ENCODE measurements at places on chromosomes 5 and 9.
A peak's percentile ranks its signal among the peaks of the same experiment; 100 is the strongest.

GRCh38 chr5:172556971-172557461, 84.0 kb upstream of the NEURL1B start:
- DNase-seq: no peak

- DNase-seq: no peak
Measured at GRCh38 chr5:136226401-136226800, 33.4 kb upstream of the SMIM32 start.

GRCh38 chr5:15620501-15620900, 120.5 kb downstream of the FBXL7 start:
- DNase-seq: peak; percentile 86

- DNase-seq: no peak
Measured at GRCh38 chr9:114212826-114213225, 57.5 kb downstream of the COL27A1 start.

DNA sequence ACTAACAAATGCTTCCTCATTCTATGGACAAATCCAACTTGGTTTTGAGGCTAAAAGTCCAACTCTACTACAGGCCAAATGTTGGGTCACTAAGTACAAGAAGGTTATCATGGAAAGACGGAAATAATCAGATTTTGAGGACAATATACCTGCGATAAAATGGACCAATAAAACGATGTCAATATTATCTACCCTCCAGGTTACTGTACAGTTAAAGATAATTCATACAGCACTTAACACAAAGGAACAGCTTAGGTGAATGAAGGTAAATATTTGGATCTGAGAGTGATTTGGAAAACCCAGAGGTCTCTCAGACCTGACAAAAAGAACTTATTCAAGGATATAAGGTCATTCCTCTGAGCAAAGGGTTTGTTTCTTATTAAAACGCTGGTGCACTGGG, 329.5 kb upstream of the PUM3 start:
- DNase-seq: no peak

DNA sequence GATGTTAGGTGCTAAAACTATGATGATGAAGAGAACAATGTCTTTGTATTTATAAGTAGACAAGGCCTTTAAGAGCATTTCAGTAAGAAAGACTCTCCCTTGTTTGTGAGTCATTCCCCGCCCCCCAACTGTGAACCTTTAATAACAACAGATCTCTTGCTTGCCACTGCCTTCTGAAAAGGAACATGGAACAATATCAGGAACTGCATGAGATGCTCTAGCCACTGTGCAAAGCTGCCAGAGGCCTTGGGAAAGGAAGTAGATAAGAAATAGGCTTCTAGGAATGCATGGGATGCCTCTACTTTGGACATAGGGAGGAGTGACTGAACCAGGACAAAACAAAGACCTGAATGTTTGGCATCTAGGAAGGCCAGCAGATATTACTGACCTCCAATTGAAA, 296.1 kb upstream of the MPDZ start:
- DNase-seq: no peak

DNA sequence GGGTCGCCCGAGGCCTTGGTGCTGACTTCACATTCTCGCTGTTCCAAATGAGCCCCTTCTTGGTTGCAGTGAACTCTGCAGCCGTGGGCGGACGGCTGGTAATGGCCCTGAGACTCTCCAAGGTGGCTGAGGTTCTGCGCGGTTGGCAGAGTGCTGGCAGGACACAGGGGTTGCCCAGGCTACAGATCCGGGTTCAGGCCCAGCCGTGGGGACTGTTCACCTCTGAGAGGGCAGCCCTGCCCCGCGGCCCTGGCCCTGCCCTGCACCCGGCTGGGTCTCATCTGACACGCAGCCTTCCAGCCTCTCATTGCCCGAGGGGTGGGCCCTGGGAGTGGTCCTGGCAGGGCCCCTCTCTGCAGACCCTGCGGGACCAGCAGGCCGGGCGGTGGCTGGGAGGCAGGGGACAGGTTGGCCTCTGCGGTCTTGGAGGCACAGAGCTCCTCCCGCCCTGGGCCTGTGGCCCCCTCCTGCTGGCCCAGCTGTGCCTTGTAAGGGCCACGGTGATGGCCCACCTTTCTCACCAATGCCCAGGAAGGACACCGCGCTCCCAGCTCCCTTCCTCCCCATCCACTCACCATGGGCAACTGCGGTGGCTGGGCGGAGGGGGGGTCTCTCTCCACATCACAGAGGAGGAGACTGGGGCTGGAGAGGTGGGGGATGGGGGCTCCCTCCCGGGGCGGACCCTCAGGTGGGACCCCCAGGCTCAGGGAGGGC, 51.6 kb downstream of the AHRR start:
- DNase-seq: peak; percentile 73

GRCh38 chr9:127531676-127532075, 80.4 kb downstream of the LRSAM1 start:
- DNase-seq: no peak

- DNase-seq: no peak
Measured at GRCh38 chr5:169956756-169957155, 23.5 kb downstream of the INSYN2B start.

GRCh38 chr5:112929336-112930081, 7.5 kb upstream of the REEP5 start:
- DNase-seq: no peak

DNA sequence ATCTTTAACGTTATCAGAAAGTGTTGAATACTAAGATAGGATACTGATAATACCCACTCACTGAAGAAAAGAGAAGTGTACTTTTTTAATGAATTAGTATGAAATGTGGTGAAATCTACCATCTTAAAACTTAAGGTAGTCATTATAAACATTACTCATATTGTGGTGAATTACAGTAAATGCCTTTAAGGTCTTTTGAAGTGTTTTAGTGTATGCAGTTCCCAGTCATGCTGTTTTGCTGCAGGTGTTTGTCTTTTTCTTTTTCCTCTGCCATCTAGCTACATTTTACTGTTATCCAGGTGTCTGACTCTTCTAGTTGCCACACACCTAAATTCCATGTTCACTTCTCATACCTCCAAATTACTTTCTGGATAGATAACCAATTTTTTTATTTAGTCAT, 72.6 kb downstream of the ERMP1 start:
- no peak for DNase-seq

GRCh38 chr5:11557063-11557462, 347.2 kb downstream of the CTNND2 start:
- no peak for DNase-seq

- DNase-seq: peak; percentile 96
Measured at GRCh38 chr9:5832538-5833529, at the start of gene ERMP1. Gene ERMP1 (minus strand): TSS chr9:5833117. CDS start chr9:5833027, 90 bp downstream.

DNA sequence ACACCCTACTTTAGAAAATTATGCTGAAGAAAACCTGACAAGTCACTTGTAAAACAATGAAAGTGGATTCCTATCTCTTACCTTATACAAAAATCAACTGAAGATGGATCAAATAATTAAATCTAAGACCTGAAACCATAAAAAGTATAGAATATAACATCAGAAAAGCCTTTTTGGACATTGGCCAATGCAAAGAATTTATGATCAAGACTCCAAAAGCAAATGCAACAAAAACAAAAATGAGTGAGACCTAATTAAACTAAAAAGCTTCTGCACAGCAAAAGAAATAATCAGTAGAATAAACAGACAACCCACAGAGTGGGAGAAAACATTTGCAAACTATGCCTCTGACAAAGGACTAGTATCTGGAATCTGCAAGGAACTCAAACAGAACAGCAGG, 303.0 kb upstream of the CDH9 start:
- no peak for DNase-seq

DNA sequence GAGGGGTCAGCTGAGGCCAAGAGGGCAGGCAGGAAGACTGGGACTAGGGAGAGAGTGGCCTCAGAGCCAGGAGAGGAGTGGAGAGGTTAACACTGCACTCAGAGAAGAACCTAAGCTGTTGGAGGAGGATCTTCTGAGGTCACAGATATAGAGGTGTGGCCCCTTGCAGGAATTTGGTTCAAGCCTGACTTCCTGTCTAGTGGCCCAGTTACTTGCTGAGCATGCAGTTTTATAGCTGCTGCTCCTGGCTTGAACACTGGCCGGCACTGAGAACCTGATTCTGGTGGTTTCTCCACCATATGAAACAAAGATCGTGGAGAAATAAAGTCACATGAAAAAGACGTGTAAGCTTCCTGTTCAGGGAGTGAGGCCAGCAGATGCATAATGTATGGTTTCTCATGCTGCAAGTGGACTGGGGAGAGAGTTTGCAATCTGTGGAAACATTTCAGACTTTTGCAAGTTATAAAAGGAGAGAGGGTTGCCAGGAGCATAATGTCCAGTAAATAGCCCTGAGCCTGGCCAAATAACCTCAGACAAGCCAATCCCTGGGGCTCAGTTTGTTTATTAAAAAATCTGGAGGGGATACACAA, 82.6 kb downstream of the GALNT10 start:
- no peak for DNase-seq

GRCh38 chr5:114363837-114364236, 2.0 kb downstream of the KCNN2 start:
- no peak for DNase-seq

GRCh38 chr5:51414516-51414915, 31.3 kb downstream of the ISL1 start:
- DNase-seq: no peak

- DNase-seq: no peak
Measured at GRCh38 chr5:157494178-157494832, 34.3 kb downstream of the NIPAL4 start.

GRCh38 chr5:1926471-1927341, 44.0 kb upstream of the IRX4 start:
- no peak for DNase-seq

GRCh38 chr5:16776611-16777251, 159.4 kb downstream of the MYO10 start:
- DNase-seq: no peak

DNA sequence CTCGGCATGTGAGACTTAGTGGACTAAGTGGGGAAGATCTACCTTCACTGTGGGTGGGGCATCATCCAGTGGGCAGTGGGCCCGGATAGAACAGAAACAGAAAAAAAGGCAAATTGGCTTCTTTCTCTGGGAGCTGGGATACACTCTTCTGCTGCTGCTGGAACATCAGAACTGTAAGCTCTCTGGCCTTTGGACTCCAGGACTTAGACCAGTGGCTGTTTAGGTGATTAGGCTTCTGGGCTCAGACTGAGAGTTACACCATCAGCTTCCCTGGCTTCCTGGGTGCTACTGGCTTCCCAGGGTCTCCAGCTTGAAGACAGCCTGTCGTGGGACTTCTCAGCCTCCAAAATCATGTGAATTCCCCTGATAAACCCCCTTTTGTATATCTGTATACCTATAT, 122.7 kb upstream of the SLC28A3 start:
- DNase-seq: no peak

DNA sequence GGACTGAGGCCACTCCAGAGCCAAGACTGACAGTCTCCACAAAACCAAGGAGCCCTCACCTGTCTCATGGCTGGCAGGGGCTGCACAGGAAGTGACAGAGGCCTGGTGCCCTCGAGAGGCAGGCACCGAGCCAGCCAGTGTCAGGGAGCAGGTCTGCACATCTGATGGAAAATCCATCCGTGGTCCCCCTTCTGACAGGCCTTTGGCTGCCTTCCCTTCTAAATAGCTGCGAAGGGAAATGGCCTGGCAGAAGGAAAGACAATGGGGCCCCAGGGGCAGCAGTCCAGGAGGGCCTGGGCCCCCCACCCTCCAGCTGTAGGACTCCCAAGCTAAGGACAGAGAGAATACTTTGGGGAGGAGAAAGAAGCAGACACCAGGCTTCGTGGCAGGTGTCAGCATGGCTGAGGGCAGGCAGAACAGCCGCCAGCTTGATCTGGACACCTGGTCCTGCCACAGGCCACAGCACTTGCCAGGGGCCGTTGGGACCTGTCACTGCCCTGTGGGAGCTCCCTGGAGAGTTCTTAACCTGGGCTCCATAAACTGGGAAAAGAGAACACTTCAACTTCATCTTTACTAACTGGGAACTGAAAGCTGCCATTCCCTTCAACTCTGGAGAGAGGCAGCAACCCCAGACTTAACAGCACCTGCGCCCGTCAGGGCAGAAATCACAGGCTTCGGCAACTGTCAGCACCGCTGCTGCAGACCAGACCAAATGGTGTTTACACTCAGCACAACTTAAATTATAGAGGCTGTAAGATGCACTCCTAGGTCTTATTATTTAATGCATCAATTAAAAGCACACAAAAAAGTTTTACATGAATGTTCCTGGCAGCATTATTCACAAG, 22.0 kb downstream of the ADAMTS2 start:
- peak; percentile 75 for DNase-seq

- DNase-seq: no peak
Measured at GRCh38 chr5:176674799-176675198, 27.5 kb downstream of the TSPAN17 start.

- no peak for DNase-seq
Measured at GRCh38 chr5:173850659-173851058, 37.5 kb upstream of the CPEB4 start.

DNA sequence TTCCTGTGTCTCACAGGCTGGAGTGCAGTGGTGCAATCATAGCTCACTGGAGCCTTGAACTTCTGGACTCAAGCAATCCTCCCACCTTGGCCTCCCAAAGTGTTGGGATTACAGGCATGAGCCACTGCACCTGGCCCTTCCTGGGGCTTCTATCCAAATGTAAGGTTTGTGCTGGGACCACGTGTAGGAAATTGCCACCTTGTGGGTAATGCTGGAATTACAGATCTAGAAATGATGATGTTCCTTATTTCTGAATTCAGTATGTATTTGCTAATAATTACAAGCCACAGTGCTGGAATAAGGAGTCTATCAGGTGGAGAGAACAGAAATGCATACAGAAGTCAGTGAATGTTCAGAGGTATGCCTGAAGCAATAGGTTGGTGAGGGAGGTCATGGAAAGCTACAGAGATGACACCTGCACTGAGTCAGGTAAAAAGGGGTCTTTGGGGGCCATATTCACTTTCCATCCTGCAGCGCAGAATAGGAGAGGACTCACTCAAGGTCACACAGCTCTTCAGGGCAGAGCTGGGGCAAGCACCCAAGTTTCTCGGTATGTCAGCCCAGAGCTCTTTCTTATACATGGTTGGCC, 8.8 kb upstream of the IGFBPL1 start:
- no peak for DNase-seq

DNA sequence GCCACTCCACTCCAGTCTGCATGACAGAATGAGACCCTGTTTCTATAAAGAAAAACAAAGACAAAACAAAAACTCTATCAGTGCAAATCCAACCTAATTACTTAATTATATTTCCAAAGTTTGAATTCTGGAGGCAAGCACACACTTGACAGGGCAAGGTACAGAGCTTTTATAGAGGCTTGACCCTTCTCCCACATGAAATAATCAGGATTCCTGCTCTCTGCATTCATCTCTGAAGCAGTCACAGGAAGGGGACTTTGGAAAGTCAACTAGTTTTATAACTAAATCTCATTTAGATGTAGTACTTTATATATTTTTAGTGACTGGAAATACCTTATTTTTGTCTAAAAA, 91.9 kb upstream of the CHD1 start:
- no peak for DNase-seq

- DNase-seq: no peak
Measured at GRCh38 chr5:135628771-135629563, 50.2 kb upstream of the CXCL14 start.

DNA sequence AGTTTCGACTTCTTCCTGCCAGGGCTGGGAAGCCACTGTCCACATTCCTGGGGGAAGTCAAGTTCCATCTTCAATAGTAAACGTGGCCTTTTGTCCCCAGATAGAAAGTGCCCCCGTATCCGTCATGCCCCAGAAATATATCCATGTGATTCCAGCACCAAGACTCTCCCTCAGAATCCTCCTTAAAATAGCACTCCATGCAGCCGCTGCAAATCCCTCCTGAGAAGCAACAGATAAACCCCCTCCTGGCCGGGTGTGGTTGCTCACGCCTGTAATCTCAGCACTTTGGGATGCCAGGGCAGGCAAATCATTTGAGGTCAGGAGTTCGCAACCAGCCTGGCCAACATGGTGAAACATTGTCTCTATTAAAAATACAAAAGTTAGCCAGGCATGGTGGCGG, 126.1 kb downstream of the OLFM1 start:
- DNase-seq: peak; percentile 43

- DNase-seq: no peak
Measured at GRCh38 chr5:89055695-89056085, 172.7 kb upstream of the MEF2C start.
